ENCODE measurements at places on chromosomes 2 and 18.

DNA sequence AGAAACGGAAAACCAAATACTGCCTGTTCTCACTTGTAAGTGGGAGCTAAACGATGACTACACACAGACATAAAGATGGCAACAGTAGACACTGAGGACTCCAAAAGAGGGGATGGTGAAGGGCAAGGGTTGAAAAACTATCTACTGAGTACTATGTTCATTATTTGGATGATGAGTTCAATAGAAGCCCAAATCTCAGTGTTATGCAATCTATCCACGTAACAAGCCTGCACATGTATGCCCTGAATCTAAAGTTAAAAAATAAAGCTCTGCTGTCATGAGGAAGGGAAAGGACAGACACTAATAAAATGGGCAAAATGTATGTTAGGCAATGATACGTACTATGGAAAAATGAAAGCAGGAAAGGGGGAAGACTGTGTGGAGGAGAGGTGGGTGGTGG is 376.0 kb downstream of the TGIF1 start:
- DNase-seq, result no peak

DNA sequence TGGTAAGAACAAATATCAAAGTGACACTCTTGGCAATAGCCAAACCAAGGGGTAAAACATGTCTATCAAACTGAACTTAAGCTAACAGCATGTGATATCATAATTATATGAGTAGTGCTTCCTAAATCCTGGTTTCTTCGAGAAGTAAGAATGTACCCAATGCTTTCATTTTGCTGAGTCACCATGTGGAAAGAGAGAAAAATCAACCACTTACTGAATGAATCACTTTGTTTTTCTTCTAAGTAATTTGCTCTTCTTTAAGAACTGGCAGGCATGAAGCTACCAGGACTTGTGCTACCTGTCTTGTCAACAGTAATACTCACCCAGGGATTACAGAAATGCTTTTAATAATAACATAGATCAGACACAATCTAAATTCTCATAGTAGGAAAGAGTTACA is 19.0 kb upstream of the DUSP19 start:
- DNase-seq, result peak; percentile 85

DNA sequence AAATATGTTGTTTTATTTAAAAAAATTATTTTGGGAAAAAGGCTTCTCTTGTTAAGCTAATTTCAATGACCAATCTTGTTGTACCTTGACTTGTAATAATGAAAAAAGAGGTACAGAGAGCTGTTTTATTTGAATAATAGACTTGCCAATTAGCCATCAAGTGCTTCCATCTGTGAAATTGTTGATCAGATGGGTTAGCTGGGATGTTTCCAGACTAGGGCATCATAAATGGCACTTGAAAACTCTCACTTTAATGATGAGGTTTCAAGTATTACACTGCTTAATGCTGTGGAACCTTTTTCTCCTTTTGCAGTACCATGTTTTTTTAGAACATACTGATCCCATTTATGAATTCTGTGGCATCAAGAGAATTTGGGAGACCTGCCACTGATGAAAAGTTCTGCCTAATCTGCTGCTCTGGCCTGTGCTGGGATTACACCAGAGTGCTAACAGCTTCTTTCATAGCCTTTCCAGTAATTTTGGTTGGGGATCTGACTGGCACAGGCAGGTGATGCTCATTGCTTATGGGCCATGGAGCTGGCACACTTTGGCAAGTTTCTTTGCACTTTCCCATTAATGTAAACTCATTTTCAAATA is 24.2 kb downstream of the PSMD14 start:
- no peak for DNase-seq

DNA sequence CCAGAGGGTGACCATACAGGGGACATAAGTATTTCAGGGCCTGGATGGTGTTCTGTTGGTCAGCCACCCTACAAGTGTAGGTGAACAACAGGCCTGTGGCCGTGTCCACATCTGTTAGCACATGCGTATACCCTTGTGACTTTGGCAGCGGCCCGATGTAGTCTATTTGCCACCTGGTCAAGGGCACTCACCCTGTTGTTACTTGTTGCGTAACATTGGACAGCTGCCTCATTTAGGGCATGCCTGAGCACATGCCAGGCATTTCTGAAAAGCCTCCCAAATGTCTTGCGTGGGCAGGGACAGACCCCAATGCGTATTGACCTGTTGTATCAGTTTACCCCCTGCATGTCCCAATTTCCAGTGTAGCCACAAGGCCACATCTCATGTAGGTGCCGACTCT is 235.0 kb downstream of the MBD5 start:
- no peak for DNase-seq

DNA sequence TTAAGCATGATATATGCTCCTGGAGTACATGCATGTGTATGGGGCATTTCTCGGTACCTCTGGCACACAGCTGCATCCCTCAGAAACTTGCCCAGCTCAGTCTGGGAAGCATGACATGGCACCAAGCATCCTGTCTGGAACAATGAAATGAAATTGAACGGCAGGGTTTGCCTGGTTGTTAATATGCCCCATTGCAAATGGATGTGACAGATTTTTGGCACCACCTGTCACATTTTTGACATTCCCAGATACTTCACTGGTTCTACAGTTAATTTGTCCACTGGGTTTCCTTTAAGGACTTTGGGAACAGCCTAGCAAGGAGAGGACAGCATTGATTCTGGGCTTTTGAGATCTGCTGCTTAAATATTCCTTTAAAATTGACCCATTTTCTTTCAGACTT is 305.8 kb downstream of the TSN start:
- no peak for DNase-seq

- DNase-seq, result no peak
Measured at GRCh38 chr18:13214609-13215008, 4.0 kb upstream of the LDLRAD4 start.

GRCh38 chr2:73104933-73105332 is 7.8 kb downstream of the RAB11FIP5 start:
- no peak for DNase-seq

DNA sequence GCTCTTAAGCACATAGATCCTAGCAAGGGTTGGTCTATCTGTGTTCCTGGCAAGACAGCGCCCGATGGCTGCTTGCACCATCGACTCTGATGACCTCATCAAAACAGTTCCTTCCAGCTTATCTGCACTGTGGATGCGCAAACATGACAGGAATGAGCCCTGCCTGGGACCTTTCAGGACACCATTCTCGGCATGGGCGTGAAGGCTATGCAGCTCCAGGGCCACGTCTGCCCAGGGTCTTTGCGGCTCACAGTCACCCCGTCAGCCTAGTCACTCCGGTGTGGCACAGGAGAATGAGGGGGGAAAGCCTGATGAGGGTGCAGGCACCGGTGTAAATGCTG is 147.8 kb upstream of the TWIST2 start:
- no peak for DNase-seq

GRCh38 chr18:80202264-80202998 is 44.9 kb downstream of the PARD6G start:
- DNase-seq, result no peak

DNA sequence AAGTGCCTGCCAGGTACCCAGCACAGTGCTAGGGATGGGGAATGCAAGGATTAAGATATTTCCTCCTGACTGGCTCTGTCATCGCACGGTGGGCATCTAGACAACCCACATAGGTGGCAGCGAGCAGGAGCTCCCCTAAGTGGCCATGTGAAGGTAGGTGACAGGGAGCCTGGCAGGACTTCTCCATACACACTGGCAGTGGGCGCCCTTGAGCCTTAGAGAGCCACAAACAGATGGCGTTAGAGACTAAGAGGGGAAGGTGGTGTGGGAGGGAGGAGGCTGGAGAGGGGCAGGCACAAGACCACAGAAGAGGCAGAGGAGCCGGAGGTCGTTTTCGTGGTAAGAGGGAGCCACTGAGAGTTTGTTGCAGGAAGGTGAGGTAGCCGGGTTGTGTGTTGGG is 15.2 kb downstream of the PRELID3A start:
- peak; percentile 12 for DNase-seq

DNA sequence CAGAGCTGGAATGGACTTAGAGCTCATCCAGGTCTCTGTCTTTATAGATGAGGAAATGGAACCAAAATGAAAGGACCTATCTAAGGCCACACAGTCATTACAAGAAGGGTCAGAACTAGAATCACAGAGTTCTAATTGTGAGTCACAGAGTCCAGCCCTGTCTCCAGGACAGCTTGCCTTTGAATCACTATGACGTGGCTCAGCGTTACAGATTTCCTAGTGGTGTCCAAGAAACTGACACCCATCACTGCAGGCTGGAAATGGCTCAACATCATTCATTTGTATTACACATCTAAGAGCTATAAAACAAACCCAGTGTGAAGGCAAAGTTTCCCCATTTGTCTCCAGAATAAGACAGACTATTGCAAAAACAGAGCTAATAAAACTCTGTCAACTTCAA is 164.3 kb upstream of the SIX2 start:
- DNase-seq, result peak; percentile 98

DNA sequence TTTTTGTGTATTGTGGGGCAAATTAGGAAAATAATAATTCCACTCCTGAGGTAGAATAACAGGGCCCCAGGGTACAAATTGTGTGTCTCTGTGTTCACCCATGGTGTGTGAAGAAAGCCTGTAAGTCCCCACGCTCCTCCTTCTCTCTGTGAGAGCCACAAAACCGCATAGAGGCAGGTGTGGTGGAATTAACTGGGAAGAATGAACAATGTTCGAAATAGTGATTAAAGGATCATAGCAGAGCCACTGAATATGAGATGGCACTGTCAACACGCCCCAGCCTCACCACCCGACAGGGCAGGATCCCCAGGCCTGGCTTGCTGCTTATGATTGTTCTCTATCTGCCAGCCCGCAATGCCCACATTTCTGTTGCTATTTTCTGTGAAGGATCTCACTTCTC is 14.1 kb downstream of the IL1RN start:
- DNase-seq, result no peak

DNA sequence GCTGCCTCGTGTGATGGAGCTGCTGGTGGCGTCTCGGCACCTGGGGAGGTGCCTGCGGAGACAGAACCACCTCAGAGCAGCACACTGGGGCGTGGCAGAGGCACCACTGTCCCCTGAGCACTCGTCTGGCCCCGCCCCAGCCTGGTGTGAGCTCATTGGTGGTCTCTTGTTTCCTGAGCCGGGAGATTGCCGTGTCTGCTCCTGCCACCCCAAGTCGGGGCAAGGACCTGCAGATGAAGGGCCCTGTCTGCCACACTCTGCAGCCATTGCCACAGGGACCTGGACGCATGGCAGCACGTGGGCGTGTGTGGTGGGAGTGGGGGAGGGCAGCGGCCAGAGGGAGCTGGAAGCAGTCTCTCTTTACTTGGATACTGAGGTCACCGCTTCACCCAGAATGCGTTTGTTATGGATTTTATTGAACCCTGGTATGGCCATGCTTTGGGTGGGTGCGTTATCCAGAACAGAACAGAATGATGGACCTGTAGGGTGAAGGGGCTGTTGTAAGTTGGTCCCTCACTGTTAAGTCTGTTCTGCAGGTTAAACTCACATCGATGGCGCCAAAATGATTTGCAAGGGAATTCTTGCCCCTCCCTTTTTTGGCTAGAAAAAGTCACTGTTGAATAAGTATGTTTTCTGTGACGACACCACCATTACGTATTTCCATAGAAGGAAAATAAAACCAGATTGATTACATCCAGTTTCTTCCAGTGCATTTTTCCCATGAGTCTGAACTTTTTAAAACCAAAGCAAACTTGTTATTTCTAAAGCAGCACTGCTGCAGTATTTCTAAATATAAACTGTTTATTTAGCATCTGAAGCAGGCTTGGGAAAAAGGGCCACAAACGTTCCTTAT is 92.0 kb downstream of the USP40 start:
- no peak for DNase-seq

- DNase-seq, result no peak
Measured at GRCh38 chr2:45134014-45134413, 124.8 kb upstream of the SIX2 start.

- no peak for DNase-seq
Measured at GRCh38 chr2:226981791-226982326, 146.0 kb downstream of the RHBDD1 start.

DNA sequence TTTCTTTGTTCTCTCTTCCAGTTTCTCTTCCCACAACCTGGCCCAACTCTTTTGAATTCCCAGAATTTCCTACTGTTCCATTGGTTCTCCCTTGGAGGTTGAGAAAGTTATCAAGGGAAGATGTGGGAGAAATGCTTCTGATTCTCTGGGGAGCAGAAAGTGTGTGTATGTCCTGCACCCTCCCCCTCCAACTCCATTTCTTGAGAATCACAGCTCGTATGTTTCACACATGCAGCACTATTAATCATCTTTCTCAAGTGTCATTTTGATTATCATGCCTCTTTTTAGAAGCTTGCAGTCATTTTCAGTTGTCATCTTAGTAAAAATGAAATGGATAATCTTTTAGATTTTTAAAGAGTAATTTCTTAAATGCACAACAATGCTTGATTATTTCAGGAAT is 296.8 kb upstream of the SLC39A10 start:
- DNase-seq, result no peak

- no peak for DNase-seq
Measured at GRCh38 chr2:26588576-26588975, 52.6 kb downstream of the CIB4 start.
